AML-193 (cell line): ENCODE measurements at places on chromosomes 5 and 9.

GRCh38 chr5:168327994-168328393 lies 36.5 kb downstream of the WWC1 start:
- no peak for DNase-seq

DNA sequence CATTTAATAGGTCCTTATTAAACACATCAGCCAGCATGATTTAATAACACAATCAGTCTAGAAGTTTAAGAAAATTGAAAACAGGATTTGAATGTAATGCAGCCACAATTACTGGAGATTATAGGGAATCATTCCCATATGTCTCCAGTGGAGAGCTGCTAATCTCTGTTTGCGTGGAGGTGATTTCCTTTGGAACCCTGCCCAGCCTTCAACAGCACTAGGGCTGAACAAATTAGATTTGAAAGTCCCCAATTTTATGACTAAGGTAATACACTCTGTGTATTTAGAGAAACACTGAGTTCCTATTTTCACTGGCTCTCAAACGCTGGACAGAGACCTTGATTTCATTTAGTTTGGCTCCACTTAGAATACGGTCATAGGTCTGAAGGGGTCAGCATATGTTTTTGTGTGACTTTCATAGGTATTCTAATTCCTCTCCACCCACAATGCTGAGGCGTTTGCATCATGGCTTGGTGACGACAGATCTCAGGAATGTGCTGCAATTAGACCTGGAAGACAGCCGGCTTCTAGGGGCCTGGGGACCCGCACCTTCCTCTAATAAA lies 508.3 kb downstream of the EBF1 start:
- no peak for DNase-seq

DNA sequence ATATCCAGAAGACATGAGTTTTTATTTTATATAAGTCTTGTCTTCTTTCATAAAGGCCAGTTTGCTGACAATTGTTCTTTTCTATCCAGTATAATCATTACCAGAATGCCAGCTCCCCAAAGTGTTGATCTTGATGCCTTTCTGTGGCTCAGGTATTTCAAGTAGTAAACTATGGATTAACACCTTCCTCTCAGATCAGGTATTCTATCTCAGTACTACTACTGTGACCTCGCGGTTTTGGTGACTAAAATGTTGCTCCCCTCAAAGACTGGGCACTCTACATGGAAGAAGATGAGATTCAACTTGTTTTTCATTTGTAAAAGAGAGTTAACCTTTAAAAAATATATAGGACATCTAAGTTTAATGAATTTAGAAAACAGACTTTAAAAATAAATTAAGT lies 58.1 kb downstream of the GNG10 start:
- no peak for DNase-seq

DNA sequence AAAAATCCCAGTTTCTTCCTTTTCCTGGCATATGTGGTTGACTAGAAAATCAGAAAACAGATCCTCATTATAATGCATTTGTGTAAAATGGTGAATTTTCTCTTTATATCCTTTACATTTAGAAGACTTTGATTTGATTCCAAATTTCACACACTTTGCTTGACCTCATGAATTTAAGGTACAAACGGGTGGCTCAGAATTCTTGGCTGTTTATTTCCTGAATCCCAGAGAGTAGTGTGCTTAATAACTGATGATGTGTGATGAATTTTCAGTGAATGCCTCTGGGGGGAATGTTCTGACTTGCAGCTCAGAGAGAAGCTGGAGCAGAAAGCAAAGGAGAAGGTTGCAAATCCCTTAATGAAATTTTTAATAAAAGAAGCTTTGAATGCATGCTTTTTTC lies 126.8 kb downstream of the SPATA31D1 start:
- DNase-seq = no peak

GRCh38 chr5:175887463-175887862 lies 16.1 kb downstream of the CPLX2 start:
- DNase-seq = no peak

DNA sequence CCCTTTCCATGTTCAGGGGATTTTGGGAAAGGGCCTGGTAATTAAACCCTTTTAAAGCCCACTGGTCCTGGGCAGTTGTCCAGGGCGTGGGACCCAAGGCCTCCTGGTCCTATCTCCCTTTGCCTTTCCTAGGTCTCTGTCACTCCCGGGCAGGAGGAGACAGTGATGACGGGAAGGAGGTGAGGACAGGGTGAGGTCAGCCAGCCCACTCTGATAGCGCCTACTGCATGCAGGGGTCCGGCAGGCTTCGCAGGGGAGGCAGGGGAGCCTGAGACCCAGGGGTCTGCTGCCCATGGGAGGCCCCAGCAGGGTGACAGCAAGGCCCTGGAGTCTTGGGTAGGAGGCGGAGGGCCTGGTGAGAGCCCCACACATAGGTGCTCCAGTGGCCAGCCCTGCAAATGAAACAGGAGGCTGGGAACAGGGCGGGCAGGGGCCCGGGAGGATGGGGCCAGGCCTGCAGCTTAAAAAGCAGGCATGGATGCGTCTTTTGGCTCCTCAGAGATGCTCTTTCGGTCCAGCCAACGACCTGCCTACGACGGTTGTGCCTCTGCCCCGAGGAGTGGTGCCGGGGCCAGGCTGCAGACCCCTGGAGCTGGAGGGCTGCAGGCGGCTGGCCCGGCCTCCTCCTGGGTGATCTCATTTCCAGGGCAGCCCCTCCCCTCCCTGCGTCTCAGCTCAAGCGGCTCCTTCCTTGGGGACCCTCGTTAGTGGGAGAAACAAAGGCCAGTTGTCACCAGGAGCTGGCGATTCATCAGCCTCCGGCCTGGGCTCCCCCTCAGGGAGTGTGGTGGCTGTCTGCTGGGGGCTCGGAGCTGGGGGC lies 6.7 kb upstream of the RXRA start:
- no peak for DNase-seq

DNA sequence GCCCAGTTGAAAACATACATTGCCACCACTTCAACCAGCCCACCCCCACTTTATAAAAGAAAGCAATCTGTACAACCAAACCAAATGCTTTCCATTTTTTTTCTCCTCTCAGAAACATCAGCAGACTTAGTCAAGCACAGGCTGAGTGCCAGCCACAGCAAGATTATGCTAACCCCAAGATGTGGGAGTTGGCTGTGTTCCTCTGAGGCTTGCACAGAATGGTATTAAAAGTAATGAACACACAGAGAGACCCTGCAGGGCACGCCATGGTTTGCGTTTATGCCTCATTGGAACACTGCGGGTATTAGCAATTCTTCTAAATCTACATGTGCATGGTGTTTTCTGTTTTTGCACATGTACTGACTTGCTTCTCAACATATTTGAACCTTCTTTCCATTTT lies 419.9 kb upstream of the GRAMD2B start:
- no peak for DNase-seq

- DNase-seq = no peak
Observed at GRCh38 chr9:23041466-23041865, 594.8 kb downstream of the DMRTA1 start.

DNA sequence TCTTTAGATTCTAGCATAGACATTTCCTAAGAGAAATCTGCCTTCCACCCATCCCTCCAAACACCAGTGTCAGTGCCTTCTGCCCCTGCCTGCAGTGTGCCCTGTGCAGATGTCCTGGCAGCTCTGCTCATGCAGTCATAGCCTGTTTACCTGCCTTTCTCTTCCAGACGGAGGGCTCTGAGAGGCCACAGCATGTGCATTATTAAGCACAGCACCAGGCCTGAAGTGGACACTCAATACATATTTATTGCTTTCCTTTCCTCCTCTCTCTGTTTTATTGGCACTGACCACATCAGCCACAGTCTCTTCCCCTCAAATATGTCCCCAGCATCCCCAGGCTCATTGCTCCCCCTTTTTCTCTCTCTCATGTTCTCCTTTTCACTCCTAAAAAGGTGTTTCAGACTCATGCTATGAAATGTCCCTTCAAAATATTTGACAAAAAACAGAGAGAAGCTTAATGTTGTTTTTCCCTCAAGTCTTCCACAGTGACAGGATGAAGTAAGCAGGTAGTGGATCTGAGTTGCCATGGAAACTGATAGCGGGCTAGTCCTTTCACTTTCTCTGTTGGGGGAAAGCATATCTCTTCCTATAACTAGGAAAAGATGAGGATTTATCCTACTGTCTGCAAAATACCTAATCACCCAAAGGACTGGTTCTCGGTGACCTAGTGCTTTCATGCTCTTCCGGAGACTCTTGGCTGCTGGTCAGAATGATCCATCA lies 100.9 kb downstream of the ATP10B start:
- no peak for DNase-seq

- DNase-seq = no peak
Observed at GRCh38 chr5:127228540-127229184, 61.9 kb upstream of the MEGF10 start.

DNA sequence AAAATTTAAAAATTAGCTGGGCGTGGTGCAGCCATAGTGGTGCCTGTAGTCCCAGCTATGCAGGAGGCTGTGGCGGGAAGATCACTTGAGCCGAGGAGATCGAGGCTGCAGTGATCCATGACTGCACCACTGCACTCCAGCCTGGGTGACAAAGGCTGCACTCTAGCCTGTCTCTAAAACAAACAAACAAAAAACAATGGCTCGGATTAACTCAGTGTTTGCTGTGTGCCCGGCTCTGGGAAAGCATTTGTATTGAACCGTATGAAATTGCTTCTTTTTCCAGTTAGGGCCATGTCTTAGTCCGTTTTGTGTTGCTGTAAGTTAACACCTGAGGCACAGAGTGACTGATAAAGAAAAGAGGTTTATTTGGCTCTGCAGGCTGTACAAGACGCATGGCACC lies 62.6 kb downstream of the CFAP77 start:
- no peak for DNase-seq

DNA sequence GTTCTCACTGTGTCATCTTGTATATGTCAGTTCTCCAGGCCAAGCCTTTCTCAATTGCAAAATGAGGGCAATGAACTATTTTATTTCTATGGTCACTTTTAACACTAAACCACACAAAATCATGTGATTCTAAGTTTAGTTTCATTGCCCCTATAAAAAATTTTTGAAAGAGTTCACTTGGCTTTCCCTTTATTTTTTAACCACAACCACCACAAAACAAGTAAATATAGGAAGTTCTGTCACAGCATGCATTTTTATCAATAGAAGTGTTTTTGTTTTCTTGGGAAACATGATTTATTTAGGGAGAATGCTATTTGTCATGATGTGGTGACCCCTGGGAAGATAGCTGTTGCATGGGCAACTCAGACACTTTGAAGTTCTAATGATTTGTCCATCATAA lies 169.1 kb downstream of the CSNK1G3 start:
- no peak for DNase-seq

GRCh38 chr5:36521838-36522745 lies 84.3 kb upstream of the SLC1A3 start:
- DNase-seq = no peak

GRCh38 chr9:86470326-86470725 lies 116.1 kb upstream of the TUT7 start:
- DNase-seq = no peak
